GM18507 (cell line): ENCODE measurements at places on chromosomes 7 and 10.

GRCh38 chr10:29377333-29377961 is 88.6 kb downstream of the LYZL1 start:
- no peak for DNase-seq

GRCh38 chr10:117216611-117217195 is 19.4 kb downstream of the KCNK18 start:
- peak; percentile 82 for DNase-seq

DNA sequence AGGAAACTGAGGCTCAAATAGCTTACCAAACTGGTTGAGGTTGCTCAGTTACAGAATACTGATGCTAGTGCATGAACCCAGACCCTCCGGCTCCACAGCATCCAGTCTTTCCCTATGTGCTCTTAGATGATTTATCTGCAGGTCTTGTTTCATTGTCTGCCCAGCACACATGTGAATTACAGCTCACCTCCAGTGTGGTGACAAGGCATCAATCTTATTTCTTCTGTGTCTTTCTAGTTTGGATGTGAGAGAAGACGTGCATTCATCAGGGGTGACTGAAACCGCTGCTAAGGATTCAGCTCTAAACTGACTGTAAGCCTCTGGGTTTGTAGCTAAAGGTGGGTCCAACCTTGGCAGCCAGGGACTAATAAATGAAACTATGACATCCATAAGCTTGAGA is 123.8 kb downstream of the SH2D4B start:
- DNase-seq, result no peak

DNA sequence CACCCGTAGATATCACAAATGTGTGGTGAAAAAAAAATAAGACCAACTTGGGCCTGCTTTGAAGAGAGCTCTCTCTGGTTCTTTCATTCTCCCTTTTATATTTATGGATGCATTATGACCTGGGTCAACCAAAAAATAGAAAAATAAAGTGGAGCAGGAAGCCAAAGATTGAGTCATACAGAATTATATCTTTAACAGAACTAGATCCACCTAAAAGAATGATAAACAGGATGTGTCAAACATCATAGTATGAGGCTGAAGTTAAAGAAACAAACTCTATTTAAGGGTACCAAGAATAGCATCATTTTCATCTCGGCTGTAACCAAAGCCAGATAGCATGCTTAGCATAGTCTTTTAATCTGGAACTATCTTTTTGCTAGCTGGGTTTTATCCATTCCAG is 28.8 kb upstream of the NMT2 start:
- DNase-seq, result no peak

GRCh38 chr7:134329614-134330346 is 13.1 kb upstream of the SLC35B4 start:
- DNase-seq, result no peak

- no peak for DNase-seq
These were observed 26.8 kb upstream of the DGKI start for GRCh38 chr7:137873524-137873923.

DNA sequence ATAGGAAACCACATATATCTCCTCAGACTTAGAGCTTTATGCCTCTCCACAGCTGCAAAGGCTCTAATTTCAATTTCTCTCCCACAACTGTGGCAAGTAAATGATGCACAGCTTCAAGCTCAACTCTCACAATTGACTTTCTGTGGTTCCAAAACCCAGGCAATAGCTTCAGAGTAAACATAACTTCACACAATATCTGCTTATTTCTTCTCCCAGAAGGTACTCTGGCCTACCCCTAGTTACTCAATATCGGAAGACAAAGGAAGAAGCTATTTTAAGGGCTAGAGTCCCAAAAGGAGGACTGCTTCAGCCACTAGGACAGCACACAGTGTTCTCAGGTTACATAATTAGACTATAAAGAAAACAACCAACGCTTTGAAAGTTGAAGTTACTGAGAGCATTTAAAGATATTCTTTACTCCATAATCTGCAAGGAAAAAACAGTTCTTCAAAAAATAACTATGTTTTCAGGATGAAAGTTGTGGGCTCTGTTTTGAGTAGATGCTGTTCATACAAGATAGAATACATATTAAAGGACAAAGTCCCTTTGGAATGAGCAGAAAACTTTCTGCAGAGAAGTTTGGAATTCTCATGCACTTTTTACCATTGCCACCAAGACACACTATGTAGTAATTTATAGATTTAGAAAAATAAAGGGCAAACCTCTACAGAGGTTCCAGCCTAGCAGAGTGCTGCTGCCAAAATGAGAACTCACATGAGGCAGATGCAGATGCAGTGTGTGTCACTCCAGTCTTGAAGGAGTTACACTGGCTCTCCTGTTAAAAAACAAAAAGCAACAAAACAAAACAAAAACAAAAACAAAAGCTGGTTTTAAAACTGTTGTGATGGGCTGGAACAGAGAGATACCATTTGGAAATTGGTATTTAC is 81.8 kb downstream of the NT5C2 start:
- DNase-seq, result no peak

GRCh38 chr7:133746305-133746704 is 380.8 kb upstream of the LRGUK start:
- DNase-seq, result no peak

DNA sequence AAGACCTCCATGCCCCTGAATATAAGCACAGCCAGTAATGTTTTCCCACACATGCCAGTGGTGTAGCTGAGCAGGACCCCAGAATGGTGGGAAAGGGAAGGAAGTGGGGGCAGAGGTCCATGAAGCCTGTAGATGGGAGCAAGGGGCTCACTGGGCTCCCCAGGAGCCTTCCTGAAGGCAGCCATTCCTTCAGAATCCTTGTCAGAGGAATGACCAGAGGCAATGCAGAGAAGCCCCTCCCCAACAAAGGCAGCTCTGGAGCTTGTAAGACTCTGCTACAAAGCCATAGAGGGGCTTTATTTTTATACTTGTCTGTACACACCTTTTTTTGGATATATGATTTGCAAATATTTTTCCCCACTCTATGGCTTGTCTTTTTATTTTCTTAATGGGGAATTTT is 165.0 kb upstream of the TCF7L2 start:
- DNase-seq, result no peak

GRCh38 chr7:94028768-94029167 is 24.6 kb upstream of the BET1 start:
- no peak for DNase-seq

DNA sequence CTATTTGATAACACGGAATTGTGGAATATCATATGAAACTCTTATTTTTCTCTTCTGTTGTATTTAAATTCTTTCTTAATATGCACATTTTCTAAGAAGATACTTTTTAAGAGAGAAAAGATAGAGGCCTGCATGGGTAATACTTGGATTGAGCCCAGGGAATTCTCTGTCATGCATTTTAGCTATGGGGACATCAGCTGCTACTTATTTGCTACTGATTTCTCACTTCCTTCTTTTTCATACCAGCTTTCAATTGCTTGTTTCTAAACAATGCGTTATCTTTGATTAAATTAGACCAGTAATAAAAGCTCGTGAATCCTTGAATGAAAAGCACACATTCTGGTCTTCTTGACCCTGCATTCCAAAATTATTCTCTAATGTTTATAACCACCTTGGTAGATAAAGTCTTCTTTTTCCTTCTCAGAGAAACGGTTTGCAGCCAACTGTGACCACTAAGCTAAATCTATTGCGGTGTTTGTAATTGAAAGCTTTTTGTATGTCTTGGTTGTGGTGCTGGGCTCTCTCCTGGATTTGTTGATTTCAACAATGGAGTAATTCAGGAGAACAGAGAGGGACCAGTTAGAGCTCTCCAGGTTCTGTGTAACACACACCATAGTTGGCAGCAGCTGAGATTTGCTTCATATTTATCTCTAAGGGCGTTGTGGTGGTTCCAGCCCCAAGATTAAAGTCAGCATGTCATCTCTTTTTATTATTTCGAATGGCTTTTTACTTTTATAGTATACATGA is 139.3 kb downstream of the PPP1R9A start:
- DNase-seq, result no peak

- no peak for DNase-seq
These were observed 146.4 kb downstream of the TCERG1L start for GRCh38 chr10:131165092-131165491.

GRCh38 chr10:95404462-95404858 is 113.7 kb upstream of the PDLIM1 start:
- no peak for DNase-seq

GRCh38 chr7:95867309-95867708 is 95.0 kb downstream of the DYNC1I1 start:
- DNase-seq, result no peak

DNA sequence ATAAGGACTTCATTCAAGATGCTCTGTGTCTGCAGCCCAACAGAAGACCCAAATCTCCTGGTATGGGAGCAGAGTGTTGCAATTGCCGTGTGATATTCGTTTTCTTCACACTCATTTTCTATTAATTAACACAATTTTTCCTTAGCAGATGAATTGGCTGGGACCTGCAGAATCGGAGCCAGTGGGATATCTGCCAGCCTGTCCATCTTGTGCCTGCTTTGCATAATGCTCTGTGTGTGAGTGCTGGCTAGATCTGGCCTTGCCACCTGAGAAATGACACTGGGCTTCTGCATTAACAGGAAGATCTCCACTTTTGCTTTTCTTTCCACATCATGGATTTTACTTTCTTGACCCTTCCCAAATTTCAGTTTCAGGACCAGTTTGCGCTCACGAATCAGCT is 70.4 kb upstream of the GPR158 start:
- no peak for DNase-seq

GRCh38 chr10:16995867-16996529 is 133.6 kb downstream of the CUBN start:
- DNase-seq, result no peak

DNA sequence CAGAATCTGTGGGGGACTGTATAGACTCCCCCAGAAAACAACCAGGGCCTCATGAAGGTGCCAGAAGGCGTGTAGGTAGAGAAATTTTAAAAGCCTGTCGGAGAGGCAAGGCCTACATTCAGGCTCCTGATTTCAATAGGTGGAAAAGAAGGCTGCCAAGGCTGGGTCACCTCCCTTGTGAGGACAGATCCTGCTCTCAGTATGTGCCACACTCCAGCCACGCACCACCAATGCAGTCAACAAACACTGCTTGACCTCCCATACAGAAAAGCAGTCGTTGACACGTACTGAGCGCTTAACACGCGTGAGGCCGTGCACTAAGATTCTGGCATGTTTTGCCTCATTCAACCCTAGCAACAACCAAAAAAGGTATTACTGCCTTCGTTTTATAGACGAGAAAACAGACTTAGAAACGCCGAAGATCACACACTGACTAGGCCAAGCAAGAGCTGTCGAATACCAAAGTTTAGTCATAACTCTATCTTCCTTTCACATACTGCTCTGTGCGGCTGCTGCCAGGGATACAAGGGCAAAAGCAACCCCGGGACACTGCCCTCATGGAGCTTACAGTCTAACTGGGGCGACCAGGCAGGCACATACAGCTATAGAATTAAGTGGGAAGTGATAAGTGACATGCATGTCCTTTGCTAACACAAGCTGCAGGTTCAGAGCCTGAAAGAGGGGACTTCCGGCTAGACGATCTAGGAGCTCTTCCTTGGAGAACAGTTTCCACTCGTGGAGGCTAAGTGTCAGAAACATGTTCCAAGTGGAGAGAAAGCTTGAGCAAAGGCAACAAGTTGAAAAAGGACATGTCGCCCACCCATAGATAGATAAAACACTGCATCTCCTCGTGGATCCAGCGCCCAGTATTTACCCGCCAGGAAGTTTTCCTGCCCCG is 797 bp upstream of the NKX2-3 start:
- DNase-seq, result no peak

GRCh38 chr10:63094881-63095280 is 38.2 kb upstream of the NRBF2 start:
- no peak for DNase-seq

DNA sequence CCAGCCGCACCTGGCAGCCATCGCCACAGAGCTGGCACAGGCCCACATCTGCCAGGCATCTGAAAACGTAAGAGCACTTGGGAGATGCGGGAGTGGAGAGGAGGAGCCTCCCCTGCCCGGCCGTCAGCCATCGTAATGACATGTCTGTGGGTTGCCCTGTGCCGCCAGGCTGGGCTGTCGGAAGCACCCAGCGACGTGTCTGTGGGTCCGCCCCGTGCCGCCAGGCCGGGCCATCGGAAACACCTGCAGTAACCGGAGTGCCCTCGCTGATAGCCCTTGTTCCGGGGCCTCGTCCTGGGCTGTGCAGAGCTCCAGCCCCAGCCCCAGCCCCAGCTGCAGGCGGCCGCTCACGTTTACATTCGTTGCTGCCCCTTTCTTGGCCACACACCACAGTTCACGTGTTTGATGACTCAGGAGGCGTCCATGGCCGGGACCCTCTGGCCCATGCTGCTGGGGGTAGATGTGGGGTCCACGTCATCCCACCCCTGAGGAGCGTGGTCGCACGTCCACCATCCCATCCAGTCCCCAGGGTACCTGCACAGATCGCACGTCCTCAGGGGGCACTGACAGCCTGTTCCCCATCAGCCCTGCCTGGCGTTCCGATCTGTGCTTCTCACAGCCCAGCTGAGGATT is 30.0 kb upstream of the PRKAR1B start:
- no peak for DNase-seq

- no peak for DNase-seq
These were observed 33.1 kb downstream of the PDSS1 start for GRCh38 chr10:26730552-26730951.

- no peak for DNase-seq
These were observed 40.1 kb downstream of the ZAN start for GRCh38 chr7:100773491-100773890.

DNA sequence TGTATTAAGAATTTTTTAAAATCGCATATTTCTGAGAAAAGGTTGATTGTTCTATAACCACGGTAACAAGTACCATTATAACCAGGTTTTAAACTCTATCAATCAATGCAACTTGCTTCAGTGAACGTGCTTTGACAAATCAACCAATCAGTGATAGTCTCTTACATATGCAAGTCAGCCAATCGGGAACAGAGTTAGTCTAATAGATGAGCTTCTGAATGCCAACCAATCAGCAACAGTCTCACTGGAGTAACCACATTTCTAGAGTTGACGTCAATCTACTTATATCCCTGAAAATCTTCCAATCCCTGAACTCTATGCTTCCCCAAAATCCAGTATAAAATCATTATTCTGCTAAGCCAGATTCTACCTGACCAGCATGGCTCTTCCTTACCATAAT is 44.7 kb upstream of the TRUB1 start:
- no peak for DNase-seq

- no peak for DNase-seq
These were observed 235.1 kb upstream of the CACNA2D1 start for GRCh38 chr7:82678716-82679115.

DNA sequence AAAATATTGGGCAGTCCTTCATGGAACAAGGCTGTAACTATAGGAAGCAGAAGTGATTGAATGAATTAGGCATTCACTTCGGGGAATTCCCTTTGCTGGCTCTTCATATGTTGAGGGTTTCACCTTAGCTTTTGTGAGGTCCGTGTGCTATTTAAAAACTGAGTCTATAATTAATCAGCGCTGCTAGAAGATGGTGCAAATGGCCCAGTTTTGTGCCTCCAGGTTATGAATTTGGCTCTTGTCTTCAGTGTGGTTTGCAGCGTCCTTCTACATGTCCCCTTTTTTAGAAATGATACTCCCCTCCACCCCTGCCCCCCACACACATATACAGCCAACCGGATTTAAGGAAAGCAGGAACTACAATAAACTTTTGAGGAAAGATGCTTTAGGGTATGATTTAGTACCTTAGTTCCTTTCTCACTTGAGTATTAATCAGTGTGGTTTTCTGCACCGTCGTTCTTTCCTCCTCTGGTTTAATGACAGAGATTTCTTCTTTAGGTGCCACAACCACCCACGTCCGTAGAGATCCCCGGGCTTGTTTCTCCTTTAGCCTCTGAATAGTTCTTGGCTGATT is 110.6 kb upstream of the SAMD8 start:
- no peak for DNase-seq
